ENCODE measurements at places on chromosomes 7 and 10. TPM values are rescaled to one million over a fixed set of nuclear protein-coding genes. Genes with fewer than 3 reads are reported as not detected.

DNA sequence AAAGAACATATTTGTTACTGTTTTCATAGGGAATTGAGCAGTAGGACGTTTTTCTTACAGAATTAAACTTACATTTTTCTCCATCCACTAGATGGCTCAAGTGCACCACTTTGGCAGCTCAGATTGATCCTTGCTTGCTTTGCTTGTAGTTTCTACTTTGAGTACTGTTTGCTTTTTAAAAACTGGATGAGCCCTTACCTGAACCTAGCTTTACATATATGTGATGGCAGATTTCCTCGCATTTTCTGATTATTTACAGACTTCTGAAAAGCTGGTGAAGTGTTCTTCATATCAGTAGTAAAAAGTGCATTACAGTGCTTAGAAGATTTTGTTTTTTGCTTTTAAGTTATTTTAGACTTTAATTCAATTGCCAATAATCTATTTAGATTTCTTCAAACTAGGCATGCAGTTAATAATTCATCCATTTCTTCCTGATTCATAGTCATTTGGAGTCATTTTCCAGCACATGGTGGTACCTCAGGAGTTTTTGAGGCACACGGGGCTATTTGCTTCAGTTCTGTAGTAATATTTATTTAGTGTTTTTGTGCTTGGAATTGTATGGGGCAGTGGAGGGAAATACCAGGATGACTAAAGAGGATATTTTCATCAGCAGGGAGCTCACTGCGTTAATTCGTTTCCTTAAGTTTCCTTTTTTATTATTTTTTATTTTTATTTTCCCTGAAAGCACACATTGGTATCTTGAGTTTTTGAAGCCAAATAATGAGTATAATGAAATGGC is 57.3 kb downstream of the MAPK8 start:
- H3K36me3 ChIP-seq = no peaks in the 10 kb centered on the region
- no peak overlapping the region for H3K27ac ChIP-seq
- 0 out of 2 replicates have a peak, but pooled peaks cover 5% of the 10 kb centered on the region for H3K4me1 ChIP-seq
- H3K27me3 ChIP-seq = no peaks in the 10 kb centered on the region
- no peak overlapping the region for H3K4me3 ChIP-seq

- no peaks in the 10 kb centered on the region for H3K4me1 ChIP-seq
- H3K36me3 ChIP-seq = no peaks in the 10 kb centered on the region
- no peak overlapping the region for H3K4me3 ChIP-seq
- no peak overlapping the region for H3K27ac ChIP-seq
- DNase-seq = no peak
Observed at GRCh38 chr7:107613948-107614347, 33.9 kb downstream of the BCAP29 start.

GRCh38 chr7:81845744-81846241 is 75.9 kb upstream of the HGF start:
- no peak for DNase-seq
- 0 out of 2 replicates have a peak, but pooled peaks cover 2% of the 10 kb centered on the region for H3K4me1 ChIP-seq
- H3K27me3 ChIP-seq = no peaks in the 10 kb centered on the region
- no peak overlapping the region for H3K27ac ChIP-seq
- H3K36me3 ChIP-seq = no peaks in the 10 kb centered on the region

DNA sequence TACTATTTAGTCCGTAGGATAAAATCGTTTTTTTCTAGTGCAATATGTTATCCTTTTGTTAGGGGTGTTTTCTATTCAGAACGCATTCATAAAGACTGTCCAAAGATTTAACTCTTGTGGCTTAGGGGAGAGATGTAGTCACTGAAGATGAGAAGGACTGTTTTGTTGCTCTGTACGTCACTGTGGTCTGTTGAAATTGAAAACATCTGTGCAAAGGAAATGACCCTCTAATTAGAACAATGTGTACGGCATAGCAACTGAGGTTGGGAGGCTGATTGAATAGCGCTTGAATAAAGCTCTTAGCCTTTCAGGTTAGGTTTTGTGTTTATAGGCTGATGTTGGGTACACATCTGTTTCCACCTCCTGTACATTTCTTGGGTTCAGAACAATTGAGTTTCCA is 453.4 kb upstream of the AKR1E2 start:
- no peaks in the 10 kb centered on the region for H3K27me3 ChIP-seq
- no peak overlapping the region for H3K27ac ChIP-seq
- no peak overlapping the region for H3K4me3 ChIP-seq
- no peak for DNase-seq
- H3K36me3 ChIP-seq = no peaks in the 10 kb centered on the region

DNA sequence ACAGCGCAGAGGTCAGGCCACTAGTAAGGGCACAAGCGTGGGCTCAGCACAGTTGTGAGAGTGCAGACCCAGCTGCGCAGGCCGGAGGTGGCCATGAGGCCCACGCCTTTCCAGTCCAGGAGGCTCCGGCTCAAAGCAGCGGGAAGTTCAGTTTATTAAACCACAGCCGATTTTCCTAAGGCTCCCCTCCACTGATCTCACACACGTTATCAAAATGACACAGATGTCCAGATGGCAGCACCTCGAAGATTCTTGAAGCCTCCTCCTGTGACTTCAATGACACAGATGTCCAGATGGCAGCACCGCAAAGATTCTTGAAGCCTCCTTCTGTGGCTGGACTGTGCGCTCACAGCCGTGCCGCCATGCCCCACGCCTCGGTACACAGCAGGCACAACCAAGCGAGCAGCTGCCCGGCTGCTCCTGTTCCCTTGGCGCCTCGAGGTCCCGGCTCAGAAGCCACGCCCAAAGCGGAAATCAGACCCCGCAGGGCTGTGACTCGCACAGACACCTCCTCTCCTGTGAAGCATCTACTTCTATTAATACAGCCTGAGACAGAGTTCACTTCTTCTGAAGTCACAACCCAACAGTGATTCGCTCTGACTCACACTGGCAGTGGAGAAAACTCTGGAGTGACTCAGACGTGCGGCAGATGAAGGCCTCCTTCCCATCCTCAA is 122.7 kb downstream of the MAD1L1 start:
- no peaks in the 10 kb centered on the region for H3K4me1 ChIP-seq
- peak overlapping the region; percentile 80 for H3K27ac ChIP-seq
- DNase-seq = no peak
- no peak overlapping the region for H3K4me3 ChIP-seq

DNA sequence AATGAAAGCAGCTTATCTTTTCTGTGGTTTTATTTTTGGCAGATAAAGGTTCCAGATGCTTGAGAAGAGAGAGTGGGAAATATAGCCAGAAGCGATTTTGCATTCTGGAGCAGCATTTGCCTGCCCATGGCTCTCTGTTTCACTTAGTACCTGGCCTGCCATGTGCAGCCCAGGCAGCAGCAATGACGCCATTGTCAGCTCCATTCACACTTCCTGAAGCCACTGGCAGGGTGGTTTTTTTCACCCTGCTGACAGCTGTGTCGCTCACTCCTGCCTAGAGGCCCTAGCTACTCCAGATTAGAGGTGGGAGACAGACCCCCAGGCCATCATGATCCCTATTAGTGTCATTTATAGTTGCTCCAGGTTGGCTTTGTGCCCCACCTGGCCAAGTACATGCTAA is 30.1 kb upstream of the NEUROD6 start:
- H3K4me1 ChIP-seq = peaks cover 16% of the 10 kb centered on the region
- no peak for DNase-seq
- no peak overlapping the region for H3K27ac ChIP-seq
- H3K36me3 ChIP-seq = no peaks in the 10 kb centered on the region
- no peak overlapping the region for H3K4me3 ChIP-seq
- peaks cover 9% of the 10 kb centered on the region for H3K27me3 ChIP-seq

- peaks cover 5% of the 10 kb centered on the region for H3K36me3 ChIP-seq
- H3K27me3 ChIP-seq = no peaks in the 10 kb centered on the region
- peak; percentile 12 for DNase-seq
- H3K4me3 ChIP-seq = no peak overlapping the region
- H3K27ac ChIP-seq = no peak overlapping the region
Observed at GRCh38 chr10:42428534-42428933, 209.8 kb downstream of the ZNF33B start.

DNA sequence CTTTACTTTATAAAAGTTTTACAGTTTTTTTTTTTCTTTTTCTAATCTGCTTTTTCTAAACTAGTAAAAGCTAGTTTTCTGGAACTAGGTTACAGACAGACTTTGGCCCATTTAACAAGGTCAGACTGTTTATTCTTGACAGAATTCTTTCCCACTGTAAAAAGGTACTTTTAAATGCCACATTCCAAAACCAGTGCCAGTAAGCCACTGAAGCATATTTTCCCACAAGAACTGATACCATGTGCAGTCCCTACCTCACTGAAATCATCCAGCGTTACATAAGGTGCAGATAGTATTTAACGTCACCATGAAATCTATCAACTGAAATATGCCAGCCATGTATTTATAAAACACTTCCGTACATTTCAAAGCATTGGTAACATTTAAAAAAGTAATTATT is 121.6 kb downstream of the CDK6 start:
- H3K4me1 ChIP-seq = peaks cover 4% of the 10 kb centered on the region
- no peak overlapping the region for H3K27ac ChIP-seq
- H3K4me3 ChIP-seq = no peak overlapping the region
- H3K27me3 ChIP-seq = no peaks in the 10 kb centered on the region
- no peak for DNase-seq

- no peak for DNase-seq
- no peak overlapping the region for H3K4me3 ChIP-seq
- H3K36me3 ChIP-seq = no peaks in the 10 kb centered on the region
- H3K27ac ChIP-seq = no peak overlapping the region
- 0 out of 2 replicates have a peak, but pooled peaks cover 7% of the 10 kb centered on the region for H3K4me1 ChIP-seq
- no peaks in the 10 kb centered on the region for H3K27me3 ChIP-seq
Observed at GRCh38 chr7:47501406-47501805, 80.5 kb downstream of the TNS3 start.

DNA sequence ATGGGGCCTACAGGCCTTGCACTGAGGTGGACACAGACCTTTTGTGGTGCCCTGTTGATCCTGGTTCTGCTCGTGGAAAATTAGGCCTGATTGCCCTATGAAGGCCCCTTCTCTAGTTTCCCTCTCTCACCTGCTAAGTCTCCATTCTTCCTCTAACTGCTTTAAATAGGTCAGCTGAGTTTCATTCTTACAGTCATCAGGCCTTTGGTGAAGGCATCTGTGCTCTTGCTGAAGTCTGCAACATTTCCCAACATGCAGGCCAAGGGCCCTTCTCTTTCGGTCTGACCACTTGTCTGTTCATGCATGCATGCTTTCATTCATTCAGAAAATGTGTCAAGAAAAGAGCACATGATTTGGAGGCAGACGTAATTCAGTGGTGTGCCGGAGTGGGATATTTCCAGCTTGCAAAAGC is 244.0 kb downstream of the BUB3 start:
- no peak for DNase-seq
- H3K27me3 ChIP-seq = no peaks in the 10 kb centered on the region
- no peaks in the 10 kb centered on the region for H3K4me1 ChIP-seq
- H3K4me3 ChIP-seq = no peak overlapping the region

DNA sequence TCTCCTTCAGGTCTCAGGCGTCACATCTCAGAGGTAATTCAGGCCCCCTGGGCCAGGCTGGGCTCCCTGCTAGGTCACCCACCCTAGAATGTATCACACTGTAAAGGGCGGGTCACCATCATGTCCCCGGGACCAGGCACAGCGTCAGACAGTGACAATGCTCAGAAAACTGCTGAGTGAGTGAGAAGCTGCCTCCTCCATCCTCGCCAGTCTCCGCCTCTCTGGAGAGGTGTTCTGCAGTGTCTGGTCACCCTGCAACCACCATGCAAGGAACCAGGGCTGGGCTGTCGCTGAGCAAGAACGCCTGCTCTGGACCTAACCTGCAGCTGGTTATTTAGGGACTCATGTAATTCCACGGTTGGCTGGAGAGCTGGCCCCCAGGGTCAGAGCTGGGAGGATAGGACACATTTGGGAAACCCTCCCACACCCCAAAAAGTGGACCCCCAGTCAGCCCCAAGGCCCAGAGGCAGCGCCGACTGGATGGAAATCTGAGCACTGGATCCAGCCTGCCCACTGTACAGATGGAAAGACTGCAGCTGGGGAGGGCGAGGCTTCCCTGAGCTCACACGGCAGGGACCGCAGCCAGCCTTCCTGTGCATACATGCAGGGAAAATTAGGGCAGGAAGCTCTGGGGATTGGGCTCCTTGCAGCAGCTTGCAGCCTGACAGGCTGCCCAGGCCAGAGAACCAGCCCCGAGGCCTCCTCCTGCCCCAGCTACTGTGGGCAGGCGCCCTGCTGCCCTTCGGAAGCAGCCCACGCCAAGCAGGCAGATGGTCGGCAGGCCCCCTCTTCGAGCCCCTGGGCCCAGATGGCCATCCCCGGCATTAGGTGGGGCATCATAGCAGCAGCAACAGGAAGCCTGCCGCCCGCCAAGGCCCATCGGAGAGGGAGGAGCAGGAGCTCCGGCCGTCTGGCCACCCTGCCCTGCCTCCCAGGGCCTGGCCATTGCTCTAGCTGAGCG is 105.4 kb upstream of the ZMIZ1 start:
- no peak overlapping the region for H3K4me3 ChIP-seq
- H3K27ac ChIP-seq = no peak overlapping the region
- H3K27me3 ChIP-seq = no peaks in the 10 kb centered on the region
- H3K36me3 ChIP-seq = no peaks in the 10 kb centered on the region

GRCh38 chr7:71637578-71637977 is 505.6 kb downstream of the GALNT17 start:
- H3K4me1 ChIP-seq = peaks cover 15% of the 10 kb centered on the region
- H3K27ac ChIP-seq = no peak overlapping the region
- H3K4me3 ChIP-seq = no peak overlapping the region
- no peak for DNase-seq

DNA sequence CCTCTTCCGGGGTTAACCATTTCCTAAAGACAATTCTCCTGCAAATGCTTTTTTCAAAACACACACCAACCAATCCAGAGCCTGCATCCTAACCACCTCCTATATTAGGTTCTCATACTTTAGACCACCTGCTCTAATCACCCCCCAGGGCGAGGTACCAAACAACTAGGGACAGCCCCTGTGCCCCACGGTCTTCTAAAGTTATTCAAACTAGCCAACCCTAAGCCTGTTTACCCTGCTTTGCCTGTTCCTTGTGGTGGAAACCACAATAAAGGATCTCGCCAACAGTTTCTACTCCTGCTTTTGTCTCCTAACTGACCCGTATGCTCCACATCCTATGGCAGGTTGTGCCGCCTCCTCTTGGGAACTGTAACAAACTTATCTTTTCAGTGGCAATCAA is 21.1 kb downstream of the SP4 start:
- peaks cover 3% of the 10 kb centered on the region for H3K4me1 ChIP-seq
- H3K27ac ChIP-seq = no peak overlapping the region
- no peaks in the 10 kb centered on the region for H3K27me3 ChIP-seq
- DNase-seq = peak; percentile 25
- H3K4me3 ChIP-seq = no peak overlapping the region
- H3K36me3 ChIP-seq = peaks cover 28% of the 10 kb centered on the region

- no peaks in the 10 kb centered on the region for H3K27me3 ChIP-seq
- no peak overlapping the region for H3K27ac ChIP-seq
- no peak overlapping the region for H3K4me3 ChIP-seq
- no peaks in the 10 kb centered on the region for H3K36me3 ChIP-seq
- DNase-seq = no peak
Observed at GRCh38 chr7:84906889-84907288, 280.0 kb downstream of the SEMA3D start.

The ASAH2 gene
- total RNA-seq = 0.04 TPM

The HMX3 gene
- total RNA-seq = 0.35 TPM

The ADRA2A gene
- 2.5 TPM for total RNA-seq

The STAG3 gene
- total RNA-seq = 3.4 TPM

The GPR146 gene
- total RNA-seq = 0.28 TPM

The TAS2R39 gene
- not detected for total RNA-seq

The NEUROD6 gene
- not detected for total RNA-seq

The ZNF488 gene
- 5.2 TPM for total RNA-seq

The TLL2 gene
- 2.6 TPM for total RNA-seq

The RSPH10B gene
- total RNA-seq = 5.9 TPM

The PTEN gene
- total RNA-seq = 50.0 TPM

The NUTM2E gene
- 0.12 TPM for total RNA-seq

The CTAGE6 gene
- total RNA-seq = not detected

The MLXIPL gene
- 25.7 TPM for total RNA-seq
